Central memory CD8-positive, alpha-beta T cell (primary cell): ENCODE measurements at places on chromosomes 3 and 15.

GRCh38 chr15:89475661-89476060, 20.7 kb downstream of the RHCG start:
- no peak for DNase-seq

GRCh38 chr3:135622656-135623055, 342.9 kb upstream of the PPP2R3A start:
- DNase-seq: no peak

DNA sequence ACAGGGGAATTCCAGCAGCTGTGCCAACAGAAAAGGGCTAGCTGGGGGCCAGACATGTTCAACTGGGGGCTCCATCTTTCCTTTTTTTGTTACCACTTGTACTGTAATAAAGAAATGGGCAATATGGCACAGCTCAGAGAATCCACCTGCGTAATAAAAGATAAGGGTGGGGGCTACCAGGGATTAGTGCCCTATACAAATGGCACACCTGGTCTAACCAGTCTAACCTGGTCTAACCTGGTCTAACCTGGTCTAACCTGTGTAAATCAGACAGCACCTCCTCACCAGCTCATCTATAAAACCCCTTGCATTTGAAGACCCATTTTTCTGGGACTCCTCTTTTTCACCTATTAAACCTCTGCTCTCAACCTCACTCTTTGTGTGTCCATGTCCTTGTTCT, 26.2 kb upstream of the CLDN16 start:
- DNase-seq: no peak

GRCh38 chr3:23438657-23439056, 235.5 kb downstream of the UBE2E2 start:
- no peak for DNase-seq

GRCh38 chr15:45395943-45396342, 17.6 kb upstream of the GATM start:
- no peak for DNase-seq

DNA sequence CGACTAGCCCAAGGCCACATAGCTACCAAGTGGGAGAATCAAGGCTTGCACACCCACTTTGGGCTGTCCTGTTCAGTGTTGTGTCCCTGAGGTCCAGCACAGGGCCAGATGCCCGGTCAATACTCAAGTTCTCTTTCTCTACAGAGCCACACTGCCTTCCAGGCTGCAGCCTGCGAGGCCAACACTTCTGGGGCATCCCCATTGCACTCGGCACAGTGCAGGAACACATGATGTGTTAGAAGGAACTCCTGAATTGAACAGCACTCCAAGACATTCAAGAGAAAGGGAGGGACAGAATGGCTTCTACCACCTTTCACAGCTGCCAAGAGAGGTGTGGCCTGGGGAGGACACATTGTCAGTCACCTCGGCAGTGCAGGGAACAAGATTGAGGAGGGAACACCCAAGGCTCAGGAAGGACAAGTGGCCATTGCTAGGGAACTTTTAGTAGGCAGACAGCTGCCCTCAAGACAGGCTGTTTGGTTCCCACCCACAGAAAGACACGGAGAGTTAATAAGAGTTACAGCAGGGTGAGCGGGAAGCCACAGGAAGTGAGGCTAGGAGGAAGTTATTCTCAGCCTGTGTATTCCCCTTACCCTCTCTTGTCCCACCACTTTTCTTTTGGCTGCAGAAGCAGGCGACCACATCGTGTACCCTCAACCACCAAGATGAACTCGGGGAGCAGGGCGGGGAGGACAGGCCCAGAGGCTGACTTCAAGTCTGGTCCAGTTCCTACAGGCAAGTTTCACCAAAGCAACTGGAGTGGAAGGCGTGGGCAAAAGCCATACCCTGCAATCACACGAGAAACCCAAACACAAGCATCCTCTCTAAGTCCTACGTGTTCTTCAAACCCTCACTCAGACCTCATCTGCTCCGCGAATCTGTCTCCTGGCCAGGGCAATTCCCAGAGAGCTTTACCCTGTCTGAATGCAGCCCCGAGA, 69.4 kb downstream of the SRGAP3 start:
- no peak for DNase-seq

GRCh38 chr3:25277503-25277902, 150.6 kb upstream of the RARB start:
- DNase-seq: no peak

- DNase-seq: no peak
These were observed 73.8 kb downstream of the LIPC start for GRCh38 chr15:58505581-58505980.

GRCh38 chr3:20316238-20316637, 130.2 kb upstream of the SGO1 start:
- no peak for DNase-seq

- no peak for DNase-seq
These were observed 20.0 kb downstream of the PCCB start for GRCh38 chr3:136270179-136270578.

GRCh38 chr3:194854659-194855390, 169.1 kb downstream of the FAM43A start:
- DNase-seq: no peak

GRCh38 chr15:67178569-67179210, 75.8 kb downstream of the AAGAB start:
- no peak for DNase-seq

DNA sequence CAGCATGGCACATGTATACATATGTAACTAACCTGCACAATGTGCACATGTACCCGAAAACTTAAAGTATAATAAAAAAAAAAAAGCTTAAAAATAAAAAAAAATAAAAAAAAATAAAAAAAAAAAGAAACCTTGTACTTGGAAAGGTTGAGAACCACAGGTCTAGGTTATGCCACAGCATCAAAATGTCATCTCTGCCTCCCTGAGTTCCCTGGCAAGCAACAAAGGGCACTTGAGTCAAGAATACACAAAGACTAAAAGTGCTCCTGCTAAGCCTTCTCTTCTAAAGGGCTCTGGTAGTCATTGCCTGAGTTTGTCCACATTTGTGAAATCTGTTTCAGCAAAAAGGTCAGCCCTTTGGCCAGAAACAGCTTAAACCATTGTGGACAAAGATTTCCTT, 395.8 kb upstream of the CCDC54 start:
- DNase-seq: no peak

DNA sequence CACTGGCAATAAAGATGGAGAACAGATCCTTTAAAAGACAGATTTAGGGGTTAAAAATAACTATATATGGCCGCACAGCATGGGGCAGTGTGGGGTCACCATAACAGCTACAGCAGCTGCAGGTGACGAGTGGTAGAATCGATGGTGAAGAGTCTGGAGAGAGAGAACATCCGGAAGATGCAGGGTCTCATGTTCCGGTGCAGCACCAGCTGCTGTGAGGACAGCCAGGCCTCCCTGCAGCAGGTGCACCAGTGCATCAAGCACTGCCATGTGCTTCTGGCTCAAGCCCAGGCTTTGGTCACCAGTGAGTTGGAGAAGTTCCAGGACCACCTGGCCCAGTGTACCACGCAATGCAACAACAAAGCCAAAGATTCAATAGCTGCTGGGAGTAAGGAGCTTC, 93.7 kb upstream of the IMPG2 start:
- no peak for DNase-seq

- no peak for DNase-seq
These were observed 51.0 kb downstream of the MME start for GRCh38 chr3:155131104-155131503.

- DNase-seq: no peak
These were observed 13.0 kb upstream of the SLC28A1 start for GRCh38 chr15:84871428-84871985.

DNA sequence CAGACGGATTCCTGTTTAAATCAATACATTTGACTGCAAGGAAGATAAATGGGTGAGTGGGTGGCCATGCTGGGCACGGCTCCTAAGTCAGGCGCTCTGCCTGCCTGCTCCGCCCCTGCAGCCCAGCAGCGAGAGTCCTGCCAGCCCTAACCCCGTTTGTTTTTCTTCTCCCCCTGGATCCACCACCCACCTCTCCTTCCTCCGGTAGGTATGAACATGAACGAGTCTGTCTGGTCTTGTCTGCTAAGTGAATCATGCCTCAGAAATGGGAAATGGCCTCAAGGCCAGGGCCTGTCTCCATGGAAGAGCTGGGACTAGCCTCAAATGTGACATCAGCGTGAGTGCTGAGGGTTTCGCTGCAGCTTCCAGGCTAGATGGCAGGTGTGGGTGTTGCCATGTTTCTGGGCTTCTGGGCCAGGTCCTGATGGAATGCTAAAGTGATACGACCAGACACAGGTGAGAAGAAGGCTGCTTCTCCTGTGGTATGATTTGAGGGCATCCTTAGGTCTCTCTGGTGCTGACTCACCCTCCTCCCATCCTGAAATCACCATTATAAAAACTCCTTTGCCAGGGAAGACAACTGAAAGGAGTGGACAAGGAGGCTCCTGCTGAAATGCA, 5.6 kb upstream of the FEM1B start:
- no peak for DNase-seq

- no peak for DNase-seq
These were observed 446.7 kb upstream of the PROK2 start for GRCh38 chr3:72231439-72232196.

DNA sequence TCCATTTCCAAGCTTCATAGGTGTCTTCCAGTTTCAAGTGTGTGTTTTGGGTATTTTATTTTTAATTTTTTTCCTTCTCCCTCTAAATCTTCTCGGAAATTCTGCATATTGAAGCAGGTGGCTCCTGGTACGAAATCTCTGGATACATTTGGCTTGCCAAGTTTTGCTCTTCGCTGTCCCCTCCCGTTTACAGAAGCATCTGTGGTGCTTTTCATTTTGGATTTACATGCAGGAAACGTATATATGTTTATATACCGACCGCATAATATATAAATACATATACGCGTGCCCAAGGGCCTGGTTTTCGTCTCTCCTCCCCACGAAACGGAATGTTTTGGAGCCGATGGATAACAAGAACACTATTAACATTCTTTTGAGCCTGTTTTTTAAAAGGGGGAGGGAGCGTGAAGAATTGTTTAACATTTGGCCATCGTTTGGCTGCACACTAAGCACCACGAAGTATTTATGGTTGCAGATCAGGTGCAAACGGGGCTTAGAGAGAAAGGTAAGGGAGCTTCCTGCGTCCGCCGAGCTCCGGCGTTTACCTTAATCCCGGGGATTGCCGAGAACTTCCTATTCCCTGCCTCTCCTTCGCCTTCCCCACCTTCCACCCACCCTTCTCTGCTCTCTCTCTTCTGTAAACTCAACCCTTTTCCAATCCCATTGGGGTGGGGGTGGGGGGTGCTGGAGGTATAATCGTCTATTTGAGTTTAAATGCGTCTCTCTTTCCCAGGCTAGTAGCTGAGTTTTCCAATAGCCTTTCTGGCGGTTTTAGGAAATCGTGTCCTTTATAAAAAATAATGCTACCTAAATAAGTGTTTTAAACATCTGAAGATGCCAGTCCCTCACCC, 1.1 kb upstream of the NLGN1 start:
- DNase-seq: no peak

DNA sequence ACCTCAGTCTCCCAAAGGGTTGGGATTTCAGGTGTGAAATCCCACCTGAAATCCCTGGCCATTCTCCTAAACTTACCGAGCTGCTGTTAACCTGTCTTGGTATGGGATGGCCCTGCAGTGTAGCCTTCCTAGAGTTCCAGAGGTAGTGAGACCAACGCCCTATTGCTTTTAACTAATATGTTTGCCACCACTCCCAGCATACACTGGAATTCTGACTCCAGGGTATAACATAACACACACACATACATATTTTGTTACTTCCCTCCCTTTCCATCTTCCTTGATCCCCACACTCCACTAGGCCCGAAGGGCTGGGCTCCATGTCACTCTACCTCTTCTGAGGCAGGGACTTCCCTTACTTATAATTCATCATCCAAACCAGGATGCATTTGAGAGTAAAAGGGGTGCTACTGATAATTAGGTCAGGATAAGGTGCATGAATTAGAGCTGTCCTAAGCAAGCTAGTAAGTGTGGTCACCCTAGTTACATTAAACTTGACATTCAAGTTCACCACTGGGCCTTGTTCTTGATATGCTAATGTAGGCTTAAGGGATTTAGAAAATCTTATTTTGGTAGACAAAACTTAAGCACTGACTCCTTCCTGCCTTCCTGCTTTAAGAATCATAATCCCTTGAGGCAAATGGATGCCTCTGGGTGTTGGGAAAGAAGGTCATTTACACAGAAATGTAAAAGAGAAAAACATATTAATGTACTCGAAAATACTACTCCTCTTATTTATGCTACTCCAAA, 317.6 kb downstream of the MAGI1 start:
- no peak for DNase-seq

- DNase-seq: no peak
These were observed 45.7 kb downstream of the WDR76 start for GRCh38 chr15:43872416-43873020.

DNA sequence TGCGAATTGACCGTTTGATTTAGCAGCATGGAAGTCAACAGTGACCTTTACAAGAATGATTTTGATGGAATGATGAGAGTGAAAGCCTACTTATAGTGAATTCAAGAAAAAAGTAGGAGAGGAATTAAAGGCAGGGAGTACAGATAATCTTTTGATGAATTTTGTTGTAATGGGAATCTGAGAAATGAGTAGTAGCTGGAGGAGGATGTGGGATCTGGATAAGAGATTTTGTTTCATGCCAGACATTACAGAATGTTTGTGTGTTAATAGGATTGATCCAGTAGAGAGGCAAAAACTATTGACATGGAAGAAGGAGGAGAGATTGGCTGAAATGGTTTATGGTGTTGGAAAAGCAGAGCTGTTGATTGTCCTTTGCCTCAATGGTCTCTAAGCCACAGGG, 17.4 kb upstream of the ZNF609 start:
- DNase-seq: no peak

- no peak for DNase-seq
These were observed 1.4 kb upstream of the GREM1 start for GRCh38 chr15:32716216-32716914.

DNA sequence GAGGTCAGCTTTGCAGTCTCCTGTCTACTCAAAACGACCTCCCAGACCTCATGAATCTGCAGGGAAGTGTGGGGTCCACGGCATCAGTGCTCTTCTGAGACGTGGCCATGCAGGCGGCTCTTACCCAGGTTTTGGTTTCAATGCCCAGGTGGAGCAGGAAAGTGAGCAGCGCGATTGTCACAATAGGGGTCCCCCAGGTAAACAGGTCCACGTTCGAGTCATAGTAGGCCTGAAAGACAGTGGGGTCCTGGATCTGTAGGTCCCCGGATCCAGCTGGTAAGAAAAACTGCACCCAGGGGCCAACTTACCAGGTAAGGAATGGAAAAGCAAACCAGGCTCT, 182.5 kb downstream of the ATP10A start:
- no peak for DNase-seq

- no peak for DNase-seq
These were observed 432.1 kb upstream of the CFAP20DC start for GRCh38 chr3:59481776-59482400.

DNA sequence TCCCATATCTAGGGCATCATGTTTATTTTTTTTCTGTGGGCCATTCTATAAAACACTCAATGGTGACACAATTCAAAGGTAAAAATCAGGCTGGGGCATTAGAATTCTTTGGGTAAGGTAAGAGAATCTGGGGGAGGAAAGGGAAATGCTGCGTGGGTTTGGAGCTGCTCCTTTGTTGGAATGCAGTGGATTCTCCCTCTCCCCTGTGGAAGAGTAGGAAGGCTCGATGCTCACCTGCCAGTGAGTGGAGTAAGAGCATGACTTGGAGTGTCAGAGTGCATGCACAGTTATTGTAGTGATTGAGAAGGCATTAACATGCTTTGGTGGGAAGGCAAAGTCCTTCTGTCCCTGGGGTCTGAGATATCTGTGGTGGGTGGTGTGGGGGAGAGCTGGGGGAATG, 280.0 kb downstream of the PDCD6IP start:
- no peak for DNase-seq

- no peak for DNase-seq
These were observed 157.6 kb upstream of the VEPH1 start for GRCh38 chr3:157660847-157661246.

- no peak for DNase-seq
These were observed 32.1 kb upstream of the TJP1 start for GRCh38 chr15:29854413-29854812.
